Stimulated activated CD4-positive, alpha-beta T cell treated with anti-CD3 and anti-CD28 coated beads, Interleukin-2, amount 100 ng/mL, for 24 hours (primary cell): ENCODE measurements at places on chromosomes 1 and 21.

DNA sequence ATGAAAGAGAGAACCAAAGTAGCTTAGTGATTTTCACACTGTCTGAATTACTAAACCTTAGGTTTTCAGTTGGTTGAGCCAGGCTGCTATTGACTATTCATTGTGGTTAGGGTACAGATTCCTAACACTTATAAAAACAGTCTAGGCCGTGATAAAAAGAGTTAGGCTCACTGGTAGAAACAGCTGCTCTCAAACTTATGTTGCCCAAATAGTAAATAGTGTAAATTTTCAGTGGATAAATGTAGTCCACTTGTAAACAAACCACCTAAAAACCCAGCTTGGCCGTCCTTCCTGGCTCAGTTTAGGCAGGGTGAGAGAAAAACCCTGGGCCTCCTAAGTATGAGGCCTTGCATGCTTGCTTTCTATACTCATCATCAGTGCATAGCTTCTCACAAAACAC is 34.9 kb downstream of the ARID1A start:
- no peak for DNase-seq

DNA sequence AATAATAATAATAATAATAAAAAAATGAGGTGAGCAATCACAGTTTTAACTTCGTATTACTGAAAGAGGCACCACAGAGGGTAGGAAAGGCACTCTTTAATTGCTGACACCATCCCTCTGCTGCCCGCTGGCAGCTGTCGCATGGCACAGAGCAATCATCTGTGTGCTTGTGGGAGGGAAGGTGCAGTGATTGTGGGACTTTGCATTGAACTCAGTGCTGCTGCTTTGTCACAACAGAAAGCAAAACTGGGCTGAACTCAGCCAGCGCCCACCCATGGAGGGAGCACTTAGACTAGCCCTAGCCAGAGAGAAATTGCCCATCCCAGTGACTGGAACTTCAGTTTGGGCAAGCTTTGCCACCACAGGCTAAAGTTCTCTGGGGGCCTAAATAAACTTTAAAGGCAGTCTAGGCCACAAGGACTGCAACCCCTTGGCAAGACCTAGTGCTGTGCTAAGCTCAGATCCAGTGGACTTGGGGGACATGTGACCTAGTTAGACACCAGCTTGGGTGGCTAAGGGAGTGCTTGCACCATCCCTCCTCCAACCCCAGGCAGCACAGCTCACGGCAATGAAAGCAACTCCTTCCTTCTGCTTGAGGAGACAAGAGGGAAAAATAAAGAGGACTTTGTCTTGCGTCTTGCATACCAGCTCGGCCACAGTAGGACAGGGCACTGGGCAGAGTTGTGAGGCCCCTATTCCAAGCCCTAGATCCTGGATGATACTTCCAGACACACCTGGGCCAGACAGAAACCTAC is 59.3 kb downstream of the WDR4 start:
- no peak for DNase-seq

DNA sequence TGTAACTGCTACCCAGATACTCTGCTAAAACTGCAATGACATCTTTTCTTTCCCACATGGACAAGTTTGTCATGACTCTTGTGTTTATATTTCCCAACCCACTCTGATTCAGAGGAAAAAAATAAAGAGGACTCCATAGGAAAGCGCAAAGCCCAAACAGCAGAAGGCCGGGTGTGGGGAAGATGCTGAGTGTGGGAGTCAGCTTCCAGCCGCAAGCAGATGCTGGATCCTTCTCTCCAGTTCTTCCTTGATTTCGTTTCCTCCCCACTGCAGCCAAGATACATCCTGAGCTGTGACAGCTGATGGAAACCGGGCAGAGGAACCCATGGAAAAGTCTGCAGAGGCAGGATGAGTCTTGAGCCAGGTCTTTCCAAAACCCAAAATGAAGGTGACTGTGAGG is 498.2 kb downstream of the PLPP3 start:
- DNase-seq: no peak

DNA sequence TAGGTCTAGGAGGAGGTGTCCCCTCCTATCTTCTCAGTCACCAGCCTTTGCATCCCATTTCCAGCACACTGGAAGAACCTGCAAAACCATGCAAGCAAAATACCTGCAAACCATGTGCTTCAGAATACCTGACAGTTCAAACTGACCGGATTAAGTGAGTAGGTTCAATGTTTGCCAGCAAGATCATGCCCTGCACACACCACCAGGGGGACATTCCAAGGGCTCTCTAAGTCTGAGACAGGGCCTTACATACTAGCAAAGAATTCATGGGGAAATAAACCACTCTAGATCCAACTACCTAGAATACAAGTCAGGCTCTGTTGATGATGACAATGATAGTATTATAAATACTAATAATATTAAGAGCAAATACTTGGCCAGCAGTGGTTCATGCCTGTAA is 27.6 kb downstream of the INPP5B start:
- no peak for DNase-seq

GRCh38 chr1:58434607-58435006 is 111.9 kb downstream of the OMA1 start:
- DNase-seq: no peak

- DNase-seq: no peak
Measured at GRCh38 chr1:182666706-182667105, 17.7 kb downstream of the RGS8 start.

GRCh38 chr1:167328816-167329483 is 108.3 kb downstream of the POU2F1 start:
- DNase-seq: no peak

- DNase-seq: no peak
Measured at GRCh38 chr1:218475275-218475674, 130.1 kb downstream of the TGFB2 start.

GRCh38 chr1:207973898-207974568 is 63.1 kb upstream of the CD34 start:
- no peak for DNase-seq

- no peak for DNase-seq
Measured at GRCh38 chr1:18998016-18998724, 41.7 kb upstream of the IFFO2 start.

- DNase-seq: no peak
Measured at GRCh38 chr1:167776151-167776550, 54.4 kb downstream of the MPZL1 start.

GRCh38 chr21:46649356-46649755 is 13.9 kb downstream of the PRMT2 start:
- DNase-seq: no peak

GRCh38 chr1:234107416-234108021 is 203.0 kb downstream of the SLC35F3 start:
- no peak for DNase-seq

- no peak for DNase-seq
Measured at GRCh38 chr1:50950396-50950795, 9.7 kb downstream of the FAF1 start.

- no peak for DNase-seq
Measured at GRCh38 chr21:36783612-36784374, 84.9 kb downstream of the SIM2 start.

GRCh38 chr1:232974971-232975370 is 24.6 kb downstream of the NTPCR start:
- DNase-seq: no peak

GRCh38 chr1:164602480-164603093 is 43.6 kb downstream of the PBX1 start:
- DNase-seq: no peak

DNA sequence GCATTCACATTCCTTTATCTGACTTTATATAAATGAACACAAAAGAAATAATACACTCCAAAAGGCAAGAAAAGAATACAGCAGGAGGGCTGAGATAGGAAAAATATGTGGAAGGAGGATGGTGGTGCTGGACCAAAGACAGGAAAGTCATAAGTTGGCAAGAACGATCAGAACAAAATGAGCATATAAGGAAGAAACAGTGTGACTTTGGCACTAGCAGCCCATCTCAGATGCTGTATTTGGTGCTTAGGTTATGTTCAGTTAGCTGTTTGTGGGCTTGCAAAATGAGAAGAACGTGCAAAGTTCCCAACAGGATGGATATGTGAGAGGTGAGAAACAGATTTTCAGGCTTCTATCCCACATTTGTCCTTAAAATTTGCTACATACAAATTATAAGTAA is 719.8 kb upstream of the ADGRL4 start:
- no peak for DNase-seq

DNA sequence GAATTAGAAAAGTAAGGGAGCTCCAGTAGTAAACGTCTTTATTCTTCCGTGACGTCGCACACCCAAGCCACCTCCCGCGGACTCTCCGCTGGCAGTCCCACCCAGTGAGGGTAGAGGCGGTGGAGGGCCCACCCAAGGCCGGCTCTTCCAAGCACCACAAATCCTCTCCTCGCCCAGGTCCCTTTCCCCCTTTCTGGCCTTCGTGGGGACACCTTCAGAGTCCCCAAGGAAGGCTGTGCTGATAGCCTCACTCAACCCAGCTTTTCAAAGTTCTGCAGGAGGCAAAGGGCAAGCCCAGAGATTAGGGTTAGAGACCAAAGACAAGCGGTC is 349 bp upstream of the GPN2 start:
- no peak for DNase-seq

GRCh38 chr21:42097860-42098454 is 26.8 kb downstream of the UMODL1 start:
- no peak for DNase-seq

- peak; percentile 59 for DNase-seq
Measured at GRCh38 chr1:89085781-89086180, 20.8 kb upstream of the GBP1 start.

- DNase-seq: no peak
Measured at GRCh38 chr1:190908691-190909090, 431.0 kb upstream of the BRINP3 start.

- DNase-seq: no peak
Measured at GRCh38 chr1:46168477-46168876, 6.4 kb upstream of the TSPAN1 start.
